Urinary bladder (tissue), 4 donors: ENCODE measurements at places on chromosomes 3 and 15. TPM values are rescaled to one million over a fixed set of nuclear protein-coding genes. Genes with fewer than 3 reads are reported as not detected.
A peak's percentile ranks its signal among the peaks of the same experiment; 100 is the strongest.

The CRBN gene
- 154 TPM for total RNA-seq

GRCh38 chr15:64934023-64934422, 22.3 kb downstream of the ANKDD1A start:
- DNase-seq, result no peak

The CRABP1 gene
- 5.9 TPM for total RNA-seq

- DNase-seq, result no peak
Observed at GRCh38 chr15:44066211-44066827, 128.8 kb downstream of the FRMD5 start.

- no peak for DNase-seq
Observed at GRCh38 chr3:113179235-113179824, 32.0 kb upstream of the BOC start.

DNA sequence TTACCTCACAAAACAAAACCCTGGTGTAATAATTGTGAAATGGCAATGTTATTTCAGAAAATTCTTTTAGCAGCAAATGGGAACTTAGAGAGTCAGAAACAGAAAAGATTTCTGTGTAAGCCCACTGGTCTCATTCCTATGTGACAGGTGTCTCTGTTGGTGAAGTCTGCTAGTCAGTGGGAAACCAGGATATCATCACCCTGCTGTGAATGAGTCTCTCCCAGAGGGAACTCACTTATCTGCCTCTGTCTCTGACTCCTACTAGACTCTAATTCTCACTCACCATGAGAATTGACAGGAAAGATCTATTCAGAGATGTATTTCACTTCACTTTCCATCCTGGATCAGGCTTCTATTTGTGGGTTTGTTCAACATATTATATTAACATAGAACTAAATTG, 266.0 kb downstream of the EPHA3 start:
- no peak for DNase-seq

DNA sequence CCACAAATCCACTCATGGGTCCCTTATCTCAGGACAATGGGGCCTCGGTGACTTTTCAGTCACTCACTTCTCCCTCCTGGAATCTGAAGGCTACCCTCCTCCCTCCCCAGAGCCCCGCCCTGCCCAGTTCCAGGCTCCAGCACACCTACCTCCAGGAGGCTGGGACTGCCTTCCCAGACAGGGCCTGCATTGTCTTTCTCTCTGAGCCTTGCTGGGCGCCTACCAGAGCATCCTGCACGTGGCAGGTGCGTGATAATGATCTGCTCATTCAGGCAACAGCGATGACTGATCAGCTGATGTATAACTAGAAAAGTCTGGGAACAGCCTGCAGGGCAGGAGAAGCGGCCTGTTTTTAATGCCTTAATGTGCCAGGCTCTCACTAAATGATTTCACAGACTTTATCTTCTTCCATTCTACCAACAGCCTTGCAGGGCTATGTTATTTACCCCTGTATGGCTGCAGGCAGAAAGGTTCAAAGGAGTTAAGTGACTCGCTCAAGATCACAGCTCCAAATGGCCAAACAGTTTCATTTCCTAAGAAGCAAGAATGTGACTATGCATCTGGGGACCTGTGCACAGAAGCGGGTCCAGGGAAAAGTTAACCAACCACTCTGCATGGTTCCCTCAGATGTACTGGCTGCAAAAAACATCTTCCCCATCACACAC, 6.3 kb downstream of the ADAMTS17 start:
- DNase-seq, result no peak

GRCh38 chr3:195036574-195036973, 234.4 kb downstream of the XXYLT1 start:
- DNase-seq, result no peak

The GPR176 gene
- 8.6 TPM for total RNA-seq

GRCh38 chr3:54361746-54362283, 239.5 kb downstream of the CACNA2D3 start:
- DNase-seq, result no peak

The SCG5 gene
- 14.9 TPM for total RNA-seq

GRCh38 chr3:47669026-47669749, 90.5 kb upstream of the CSPG5 start:
- no peak for DNase-seq

The LYZL4 gene
- not detected for total RNA-seq

- no peak for DNase-seq
Observed at GRCh38 chr3:103992469-103992868, 1374.2 kb upstream of the ALCAM start.

The ASB14 gene
- 0.21 TPM for total RNA-seq

The SOX14 gene
- not detected for total RNA-seq

DNA sequence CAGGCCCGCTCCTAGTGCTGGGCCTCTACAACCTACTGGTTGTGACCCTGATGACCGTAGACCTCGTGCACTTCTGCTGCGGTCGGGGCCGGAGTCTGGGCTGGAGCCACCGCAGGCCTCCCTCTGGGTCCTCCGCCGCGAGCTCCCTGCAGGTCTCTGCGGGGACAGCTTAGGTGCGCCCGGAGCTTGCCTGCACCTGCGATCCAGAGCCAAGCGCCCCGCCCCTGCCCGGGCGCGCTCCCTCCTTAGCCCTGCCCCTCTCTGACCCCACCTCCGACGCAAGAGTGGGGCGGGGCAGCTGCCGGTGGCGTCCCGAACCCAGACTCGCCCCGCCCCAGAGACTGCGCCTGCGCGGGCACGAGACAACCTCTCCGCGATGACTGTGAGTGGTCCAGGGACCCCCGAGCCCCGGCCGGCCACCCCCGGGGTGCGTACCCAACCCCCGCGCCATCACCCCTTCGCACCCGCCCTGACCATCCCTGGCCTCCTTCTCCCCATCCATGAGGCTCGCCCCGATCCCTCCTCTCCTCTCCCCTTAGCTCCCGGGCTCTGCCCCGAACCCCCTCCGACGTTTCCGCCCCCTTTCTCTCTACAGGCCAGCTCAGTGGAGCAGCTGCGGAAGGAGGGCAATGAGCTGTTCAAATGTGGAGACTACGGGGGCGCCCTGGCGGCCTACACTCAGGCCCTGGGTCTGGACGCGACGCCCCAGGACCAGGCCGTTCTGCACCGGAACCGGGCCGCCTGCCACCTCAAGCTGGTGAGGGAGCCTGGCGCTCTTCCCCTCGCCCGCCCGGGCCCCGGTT, at the start of gene UNC45A:
Gene UNC45A, plus strand, starts transcription at position 337 of the 803 bp plus-strand sequence. Its CDS starts 40 bp downstream, at position 377.
- DNase-seq, result no peak

GRCh38 chr3:169090559-169090958, 573.0 kb downstream of the MECOM start:
- DNase-seq, result no peak

The LRRC28 gene
- 34.7 TPM for total RNA-seq

The POLR2H gene
- 45.9 TPM for total RNA-seq

The SIDT1 gene
- 25.7 TPM for total RNA-seq

- DNase-seq, result no peak
Observed at GRCh38 chr15:97684249-97684648, 276.3 kb upstream of the ARRDC4 start.

DNA sequence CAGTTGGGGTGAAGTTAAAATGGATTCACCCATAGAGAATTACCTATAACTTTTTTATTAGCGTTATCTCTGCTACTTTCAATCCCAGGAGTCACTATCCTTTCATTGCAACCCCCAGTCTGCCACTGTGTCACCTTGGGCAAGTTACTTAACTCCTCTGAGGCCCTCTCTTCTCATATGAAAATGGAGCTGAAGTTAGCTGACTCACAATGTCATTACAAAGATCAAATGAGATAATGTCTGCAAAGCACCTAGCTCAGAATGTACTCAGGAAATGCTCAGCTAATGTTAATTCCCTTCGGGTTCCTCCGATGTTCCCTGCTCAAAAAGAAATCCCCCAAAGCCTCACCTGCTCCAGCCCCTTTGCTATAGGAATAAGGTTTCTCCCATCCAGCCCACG, 50.0 kb downstream of the TRIM42 start:
- DNase-seq, result no peak

The HYAL3 gene
- 2.9 TPM for total RNA-seq

DNA sequence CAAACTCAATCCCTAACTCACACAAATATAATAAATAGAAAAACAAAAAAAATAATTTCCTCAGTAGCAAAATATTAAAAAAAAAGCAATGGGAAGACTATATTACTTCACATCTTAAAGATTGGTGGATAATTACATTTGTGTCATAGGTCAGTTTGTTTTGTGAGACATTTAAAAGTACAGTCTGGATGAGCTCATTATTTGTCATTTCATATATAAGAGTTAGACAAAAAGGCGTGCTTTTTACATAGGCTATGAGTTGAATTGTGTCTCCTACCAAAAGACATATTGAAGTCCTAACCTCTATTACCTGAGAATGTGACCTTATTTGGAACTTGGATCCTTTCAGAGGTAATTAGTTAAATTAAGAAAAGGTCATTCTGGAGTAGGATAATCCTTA, 710.1 kb upstream of the CBLB start:
- no peak for DNase-seq

GRCh38 chr3:9452417-9452816, 55.0 kb downstream of the SETD5 start:
- no peak for DNase-seq

The ADGRG7 gene
- 0.11 TPM for total RNA-seq

DNA sequence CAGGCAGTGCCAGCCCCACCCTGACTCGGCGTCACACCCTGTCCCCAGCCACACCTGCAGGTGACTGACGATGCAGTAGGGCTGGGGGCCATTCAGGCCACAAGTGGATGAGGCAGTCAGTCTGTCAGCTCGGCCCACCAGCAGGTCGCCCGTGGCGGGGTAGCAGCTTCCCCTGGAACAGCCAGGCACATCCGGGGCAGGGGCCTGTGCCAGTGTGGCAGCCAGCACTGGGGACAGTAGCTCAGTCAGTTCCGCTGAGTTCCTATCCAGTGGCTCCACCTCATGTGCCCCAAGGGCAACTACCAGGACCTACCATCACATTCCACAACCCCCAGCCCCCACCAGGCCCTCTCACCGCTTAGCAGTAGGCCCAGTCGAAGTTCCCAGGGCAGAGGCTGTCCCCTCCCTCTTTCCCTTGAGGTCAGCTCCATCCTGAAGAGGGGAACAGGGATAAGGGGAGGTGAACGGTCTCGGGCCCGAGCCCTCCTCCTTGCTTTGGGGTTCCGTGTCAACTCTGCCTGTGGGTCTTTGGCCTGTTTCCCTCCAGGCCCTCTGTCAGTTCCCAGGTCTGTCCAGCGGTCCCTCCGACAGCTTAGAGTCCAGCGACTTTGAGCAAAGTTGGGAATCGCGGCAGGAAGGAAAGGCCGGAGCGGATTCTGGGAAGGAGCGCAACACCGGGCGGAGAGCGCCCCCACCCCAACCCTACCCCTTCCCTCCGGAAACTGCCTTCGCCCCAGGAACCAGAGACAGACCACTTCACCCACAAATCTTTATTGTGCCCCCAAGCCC, at the start of gene LAMB2:
Gene LAMB2, minus strand, starts transcription at position 614 of the 789 bp plus-strand sequence. Its CDS starts 183 bp downstream, at position 431.
- peak; percentile 45 for DNase-seq

The CCDC191 gene
- total RNA-seq, result 7.1 TPM

- DNase-seq, result no peak
Observed at GRCh38 chr3:89061259-89061658, 46.2 kb upstream of the EPHA3 start.

- no peak for DNase-seq
Observed at GRCh38 chr3:169362301-169362700, 301.2 kb downstream of the MECOM start.

DNA sequence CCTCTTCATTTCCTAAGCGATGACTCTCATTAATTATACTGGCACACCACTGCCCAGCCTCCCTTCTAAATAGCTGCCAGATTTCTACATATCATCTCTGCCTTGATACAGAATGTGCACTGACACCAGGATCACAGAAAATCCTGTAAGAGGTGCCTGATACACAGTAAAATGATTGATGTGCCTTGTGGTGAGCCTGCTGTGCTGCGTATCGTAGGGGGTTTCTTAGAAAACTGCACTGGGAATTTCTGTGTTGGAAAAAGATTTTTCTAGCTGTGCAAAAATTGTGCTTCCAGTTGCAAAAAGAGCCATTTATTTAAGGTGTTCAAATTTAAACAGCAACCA, 3.0 kb upstream of the PLCH1 start:
- no peak for DNase-seq

GRCh38 chr3:147729641-147730040, 320.5 kb downstream of the ZIC1 start:
- no peak for DNase-seq

DNA sequence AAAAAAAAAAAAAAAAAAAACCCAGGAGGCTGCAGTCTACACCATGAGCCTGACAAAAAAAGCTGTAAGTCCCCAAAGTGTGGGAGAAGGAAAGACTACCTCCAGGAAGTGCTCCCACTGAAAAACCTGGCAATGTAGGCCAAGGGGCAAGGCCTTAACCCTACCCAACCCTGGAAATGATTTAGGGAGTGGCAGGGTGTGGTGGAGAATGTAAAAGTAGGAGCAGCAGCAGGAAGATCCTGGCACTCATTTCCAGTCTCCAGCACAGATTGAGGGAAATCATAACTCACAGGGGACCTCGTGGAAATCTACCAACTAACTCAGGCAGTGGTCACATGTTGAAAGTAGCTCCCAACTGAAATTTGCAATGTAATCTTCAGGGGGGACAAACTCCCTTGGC, 839.5 kb downstream of the EPHA3 start:
- no peak for DNase-seq

GRCh38 chr3:46565607-46566039, 479 bp downstream of the LRRC2 start:
- no peak for DNase-seq

DNA sequence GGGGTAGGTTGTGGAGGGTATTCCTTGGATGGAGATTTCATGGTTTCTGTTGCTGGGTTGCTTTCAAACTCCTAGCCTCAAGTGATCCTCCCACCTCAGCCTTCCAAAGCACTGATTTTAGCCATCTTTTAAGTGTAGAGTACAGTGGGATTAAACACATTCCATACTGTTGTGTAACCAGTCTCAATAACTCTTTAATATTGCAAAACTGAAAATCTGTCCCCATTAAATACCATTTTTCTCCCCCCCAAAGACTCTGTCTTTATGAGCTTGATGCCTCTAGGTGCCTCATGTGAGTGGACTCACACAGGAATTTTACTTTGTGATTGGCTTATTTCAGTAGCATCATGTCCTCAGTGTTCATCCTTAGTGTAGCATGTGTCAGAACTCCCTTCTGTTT, 74.7 kb upstream of the ATP10A start:
- DNase-seq, result no peak

- no peak for DNase-seq
Observed at GRCh38 chr15:29712149-29712885, 110.0 kb downstream of the TJP1 start.

GRCh38 chr3:170465955-170466354, 47.3 kb downstream of the CLDN11 start:
- no peak for DNase-seq

The UBAP1L gene
- 3.9 TPM for total RNA-seq

DNA sequence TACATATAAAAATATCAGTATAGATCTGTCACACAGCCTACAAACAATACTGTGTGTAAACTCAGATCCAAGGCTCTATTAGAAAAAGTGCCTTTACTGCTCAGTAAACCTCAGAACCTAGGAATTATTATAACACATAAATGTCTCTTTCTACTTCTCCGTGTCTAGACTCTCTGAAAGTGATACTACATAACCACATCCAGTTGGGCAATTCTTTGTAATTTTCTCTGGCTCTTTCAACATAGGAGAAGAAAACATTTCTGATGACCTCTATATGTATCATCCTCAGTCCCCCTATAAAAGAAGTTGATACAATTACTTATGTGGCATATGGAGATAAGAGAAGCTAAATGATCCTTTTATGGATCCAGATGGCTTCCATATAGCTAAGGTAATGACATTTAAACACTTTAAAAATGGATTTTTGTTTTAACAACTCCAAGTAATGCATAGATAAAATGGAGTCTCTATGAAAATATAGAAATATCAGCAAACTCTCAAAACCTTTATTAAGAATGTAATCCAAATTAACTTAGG, 104.5 kb downstream of the LSAMP start:
- no peak for DNase-seq
